ENCODE measurements at places on chromosomes 5 and 9.

DNA sequence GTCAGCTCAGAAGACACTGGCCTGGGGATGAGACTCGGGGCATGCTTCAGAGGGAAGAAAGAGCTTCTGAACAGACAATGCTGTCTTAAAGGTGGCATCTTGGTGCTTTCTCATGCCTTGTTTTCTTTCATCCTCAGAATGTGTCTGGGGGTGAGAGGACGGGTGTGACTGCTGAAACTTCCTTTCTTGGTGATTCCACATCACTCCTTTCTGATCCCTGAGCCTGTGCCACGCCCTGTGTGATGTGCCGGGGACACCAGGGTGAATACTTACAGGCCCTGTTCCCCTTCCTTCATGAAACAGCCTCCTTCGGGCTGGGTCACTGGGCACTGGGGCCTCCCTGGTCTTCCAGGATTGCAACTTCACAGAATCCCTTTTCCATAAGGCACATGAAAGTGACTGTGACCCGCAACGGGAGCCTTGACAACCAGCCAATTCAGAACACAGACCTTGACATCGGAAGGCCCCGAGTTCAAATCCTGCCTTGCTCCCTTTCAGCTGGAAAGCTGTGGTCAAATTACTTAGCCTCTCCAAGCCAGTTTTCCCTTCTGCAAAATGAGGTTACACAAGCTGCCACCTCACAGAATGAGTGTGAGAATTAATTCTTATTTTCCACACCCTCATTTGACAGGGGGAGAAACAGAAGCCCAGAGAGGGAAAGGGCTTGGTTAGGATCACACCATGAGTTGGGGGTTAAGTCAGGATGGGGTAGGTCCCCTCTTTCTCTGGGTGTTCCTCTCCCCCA, 44.1 kb upstream of the IL17B start:
- DNase-seq: no peak

DNA sequence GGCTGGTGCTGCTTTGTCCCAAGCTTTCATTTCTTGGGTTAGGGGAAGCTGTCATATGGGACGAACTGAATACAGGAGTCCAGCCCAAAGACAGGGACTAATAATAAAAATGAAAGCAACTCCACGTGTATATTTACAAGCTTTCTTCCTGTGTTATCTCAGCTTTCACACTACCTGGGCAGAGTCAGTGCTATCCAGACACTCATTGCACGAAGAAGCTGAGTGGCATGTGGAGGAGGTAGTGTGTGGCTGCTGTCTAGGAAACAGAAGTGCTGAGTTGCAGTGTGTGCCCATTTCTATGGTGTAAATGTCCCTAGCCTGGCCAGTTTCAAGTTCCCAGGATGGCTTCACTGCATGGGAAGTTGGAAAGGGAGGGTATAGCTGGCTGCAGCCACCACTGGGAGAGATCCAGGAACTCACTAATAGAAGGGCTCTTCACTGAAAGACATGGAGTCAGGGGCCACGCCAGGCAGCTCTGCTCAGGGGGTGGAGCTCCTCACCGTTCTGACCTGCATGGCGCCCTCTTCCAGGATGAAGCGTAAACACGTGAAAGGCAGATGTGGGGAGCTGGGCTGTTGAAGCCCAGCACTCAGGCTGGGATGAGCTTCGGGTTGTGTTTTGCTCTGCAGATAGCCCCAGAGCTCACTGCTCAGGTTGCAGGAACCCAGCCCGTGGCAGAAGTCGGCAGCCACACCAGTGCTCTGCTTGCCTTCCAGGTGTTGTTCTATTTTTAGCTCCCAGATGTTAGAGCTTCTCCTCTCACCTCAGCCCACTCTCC, 116.9 kb downstream of the IRX2 start:
- no peak for DNase-seq

GRCh38 chr9:115524453-115525059, 406.6 kb upstream of the TNC start:
- DNase-seq: no peak

GRCh38 chr9:77663754-77664153, 15.6 kb upstream of the GNA14 start:
- DNase-seq: no peak

GRCh38 chr5:9841516-9842170, 211.5 kb upstream of the TAS2R1 start:
- no peak for DNase-seq

- no peak for DNase-seq
Observed at GRCh38 chr5:89105836-89106235, 222.9 kb upstream of the MEF2C start.

DNA sequence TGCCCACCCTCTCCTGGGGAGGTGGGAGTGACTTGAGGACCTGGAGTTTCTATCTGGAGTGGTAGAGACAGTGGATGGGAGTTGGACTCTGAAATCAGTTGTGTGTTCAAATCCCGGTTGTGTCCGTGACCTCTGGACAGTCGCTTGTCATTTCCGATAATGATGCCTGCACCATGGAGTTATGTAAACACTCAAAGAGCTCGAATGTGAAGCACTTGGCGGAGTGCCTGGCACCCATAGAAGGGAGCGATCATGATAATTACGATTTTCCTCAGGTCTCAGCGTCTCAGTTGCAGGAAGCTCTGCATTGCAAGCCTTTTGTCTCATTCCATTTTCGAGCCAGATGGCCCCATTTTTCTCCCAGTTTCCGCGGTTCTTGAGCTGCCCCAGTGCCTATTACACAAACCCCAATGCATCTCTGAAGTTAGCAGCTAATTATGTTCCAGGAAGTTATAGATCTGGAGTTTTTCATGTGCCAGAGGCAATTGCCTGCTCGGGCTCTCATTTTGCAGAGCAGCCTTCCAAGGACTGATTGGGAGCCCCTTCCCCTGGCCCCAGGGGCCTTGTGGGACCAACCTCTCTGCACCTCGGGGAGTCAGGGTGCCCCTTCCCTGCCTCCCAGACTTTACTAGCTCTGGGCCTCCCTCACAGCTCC, 175.5 kb upstream of the MVB12B start:
- DNase-seq: no peak

DNA sequence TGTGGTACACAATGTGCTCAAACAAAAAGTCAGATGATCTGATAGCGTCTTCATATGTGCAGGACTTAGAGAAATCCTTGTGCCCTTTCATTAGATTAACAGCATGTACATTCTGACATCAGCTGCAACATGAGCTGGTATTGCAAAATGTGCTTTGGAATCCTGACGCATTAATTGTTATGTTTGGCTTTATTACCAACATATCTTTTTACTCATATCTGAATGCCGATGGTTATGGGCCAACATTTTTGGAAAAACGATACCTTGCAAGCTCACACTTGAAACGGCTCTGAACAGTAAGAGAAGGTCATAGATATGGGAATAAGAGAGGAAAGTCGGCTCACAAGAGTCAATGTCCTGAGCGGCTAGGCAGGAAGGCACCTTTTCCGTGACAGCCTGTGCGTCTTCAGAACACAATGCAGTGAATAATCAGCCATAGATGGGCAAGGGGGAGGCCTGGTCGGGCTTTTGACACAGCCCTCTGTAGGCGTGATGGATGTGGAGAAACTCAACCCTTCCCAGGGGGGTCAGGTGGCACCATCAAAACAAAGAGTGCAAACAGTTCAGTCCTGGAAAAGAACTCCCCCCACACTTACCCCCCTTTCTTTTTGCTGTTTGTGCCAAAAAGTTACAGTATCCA, 36.4 kb upstream of the GAS1 start:
- DNase-seq: no peak

GRCh38 chr9:72210522-72210921, 61.3 kb downstream of the GDA start:
- DNase-seq: no peak

DNA sequence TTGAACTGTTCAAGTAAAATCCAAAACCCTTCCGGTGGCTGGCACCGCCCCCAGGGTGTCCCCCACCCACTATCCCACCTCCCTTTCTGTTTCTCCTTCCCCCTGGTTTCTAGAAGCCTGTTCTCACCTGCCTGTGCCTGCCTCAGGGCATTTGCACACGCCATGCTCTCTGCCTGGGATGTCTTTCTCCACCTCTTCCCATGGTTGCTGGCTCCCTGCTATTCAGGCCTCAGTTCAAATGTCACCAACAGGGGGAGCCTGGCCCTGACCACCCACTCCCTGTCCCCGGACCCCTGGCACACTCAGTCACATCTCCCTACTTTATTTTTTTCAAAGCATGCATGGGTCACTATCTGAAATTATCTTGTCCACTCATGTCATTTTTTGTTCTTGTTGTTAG, 39.9 kb upstream of the EEIG1 start:
- no peak for DNase-seq

GRCh38 chr5:112794410-112794809, 56.7 kb downstream of the APC start:
- no peak for DNase-seq

- no peak for DNase-seq
Observed at GRCh38 chr9:119078015-119078414, 291.2 kb downstream of the BRINP1 start.

DNA sequence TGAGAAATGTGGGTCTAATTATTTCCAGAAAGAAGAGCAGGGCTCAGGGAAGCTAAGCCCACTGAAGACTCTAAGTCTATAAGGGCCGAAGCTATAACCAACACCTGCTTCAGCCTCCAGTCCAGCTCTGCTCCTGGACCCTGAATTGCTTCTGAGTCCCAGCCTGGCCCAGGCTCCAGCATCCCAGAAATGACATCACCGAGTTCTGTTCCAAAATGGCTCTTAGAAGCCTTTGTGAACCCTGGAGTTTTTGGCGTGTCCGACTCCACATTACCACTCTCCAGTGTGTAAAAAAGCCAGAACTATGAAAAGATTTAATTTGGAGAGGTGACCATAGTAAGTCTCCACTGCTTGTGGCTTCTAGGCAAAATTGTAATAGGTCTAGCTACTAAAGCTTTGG, 289.9 kb downstream of the SLIT3 start:
- DNase-seq: no peak

GRCh38 chr5:179314606-179315355, 30.5 kb downstream of the ADAMTS2 start:
- DNase-seq: no peak

- DNase-seq: no peak
Observed at GRCh38 chr5:5370059-5370774, 52.3 kb upstream of the ICE1 start.

- no peak for DNase-seq
Observed at GRCh38 chr5:178069909-178070308, 43.4 kb upstream of the N4BP3 start.

DNA sequence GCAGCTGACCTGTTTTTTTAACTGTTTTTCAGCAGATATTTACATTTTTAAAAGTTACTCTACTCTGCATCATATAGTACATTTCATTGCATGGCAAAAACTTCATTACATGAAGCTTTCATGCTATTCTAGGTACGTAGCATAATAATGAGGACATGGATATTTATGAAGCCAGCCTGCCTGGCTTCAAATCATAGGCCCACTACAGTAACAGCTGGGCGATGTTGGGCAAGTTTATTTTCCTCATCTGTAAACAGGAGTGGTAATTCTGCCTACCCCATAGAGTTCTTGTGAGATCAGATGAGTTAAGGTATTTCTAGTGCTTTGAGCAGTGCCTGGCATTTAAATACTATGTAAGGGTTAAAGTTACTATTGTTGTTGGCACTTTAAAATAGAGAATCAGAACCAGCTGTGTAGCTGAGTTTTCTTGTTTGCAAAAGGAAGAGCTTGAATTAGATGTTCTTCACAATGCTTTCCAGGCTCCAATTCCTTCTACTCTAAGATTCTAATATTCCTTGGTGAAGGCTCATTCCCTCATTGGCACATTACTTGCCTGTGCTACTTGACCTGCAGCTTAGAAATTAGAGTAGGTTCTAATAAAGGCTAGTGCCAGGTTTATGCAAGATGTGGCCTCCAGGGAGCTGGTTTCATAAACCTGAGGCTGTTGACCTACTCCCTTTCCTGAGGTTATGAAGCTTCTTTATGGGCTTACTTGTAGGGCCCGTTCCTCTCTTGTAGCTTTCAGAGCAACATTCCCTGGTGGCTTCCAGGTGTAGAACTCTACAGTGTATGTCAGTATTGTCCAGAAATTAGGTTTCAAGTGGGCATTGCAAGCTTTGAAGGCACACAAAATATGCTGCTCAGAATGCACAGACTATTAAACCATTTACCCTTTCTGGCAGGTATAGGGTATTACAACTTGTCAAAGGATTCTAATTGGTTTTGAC, 14.5 kb downstream of the ANP32B start:
- DNase-seq: no peak

DNA sequence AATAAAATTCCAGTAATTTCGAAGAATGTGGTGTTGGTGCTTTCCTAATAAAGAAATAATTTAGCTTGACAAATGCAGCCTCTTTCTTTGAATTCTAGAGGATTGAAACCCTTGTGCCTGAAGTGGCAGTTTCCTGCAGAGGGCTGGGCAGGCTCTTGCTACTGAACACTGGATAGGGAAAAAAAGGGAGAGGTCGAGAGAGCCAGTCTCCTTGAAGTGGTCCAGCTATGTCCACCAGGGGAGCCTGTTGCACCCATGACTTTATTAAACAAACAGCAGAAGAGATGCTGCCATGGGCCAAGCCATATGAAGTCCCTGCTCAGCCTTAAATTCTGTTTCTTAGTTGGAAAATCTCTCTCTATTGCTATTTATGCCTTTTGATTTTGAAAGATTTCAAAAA, 178.4 kb downstream of the SMARCA2 start:
- no peak for DNase-seq
